Jurkat, Clone E6-1 (cell line): ENCODE measurements at places on chromosomes 4 and X.

GRCh38 chr4:74044677-74045076 lies 6.2 kb upstream of the CXCL3 start:
- no peak for DNase-seq

DNA sequence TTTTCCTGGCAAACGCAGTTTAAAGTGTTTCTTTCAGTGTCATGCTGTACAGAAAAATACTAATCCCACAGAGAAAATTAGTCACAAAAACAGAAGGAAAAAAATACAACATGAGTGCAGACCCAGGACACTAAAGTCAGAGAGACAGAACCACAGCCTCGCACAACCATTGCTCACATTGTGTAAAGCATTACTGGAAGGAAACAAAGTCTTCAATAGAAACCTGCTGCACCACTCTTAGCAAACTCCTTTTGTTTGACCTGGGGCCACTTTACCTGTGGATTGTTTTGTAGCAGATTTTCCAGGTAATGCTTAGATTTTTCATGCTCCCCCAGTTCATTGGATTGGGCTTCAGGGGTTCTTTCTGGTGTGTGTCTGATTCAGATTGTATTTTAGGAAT lies 131.8 kb upstream of the TMLHE start:
- DNase-seq = no peak

- no peak for DNase-seq
Measured at GRCh38 chr4:153489856-153490558, 23.8 kb downstream of the TMEM131L start.

- DNase-seq = no peak
Measured at GRCh38 chr4:113534711-113535110, 226.8 kb downstream of the CAMK2D start.

DNA sequence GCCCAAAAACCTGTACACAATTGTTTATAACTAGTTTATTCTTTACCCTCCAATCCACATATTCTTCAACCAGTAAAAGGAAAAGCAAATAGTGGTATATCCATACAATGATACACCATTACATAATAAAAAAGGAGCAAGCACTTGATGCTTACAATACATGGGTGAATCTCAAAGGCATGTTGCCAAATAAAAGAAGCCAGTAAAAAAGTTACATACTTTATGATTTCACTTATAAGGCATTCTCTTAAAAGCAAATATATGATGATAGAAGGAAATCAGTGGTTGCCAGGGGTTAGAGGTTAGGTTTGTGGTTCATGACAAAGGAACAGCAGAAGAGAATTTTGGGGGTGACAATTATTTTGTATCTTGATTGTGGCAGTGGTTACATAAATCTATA lies 896.1 kb upstream of the LCORL start:
- no peak for DNase-seq

- DNase-seq = no peak
Measured at GRCh38 chr4:109432696-109433095, 919 bp upstream of the SEC24B start.

DNA sequence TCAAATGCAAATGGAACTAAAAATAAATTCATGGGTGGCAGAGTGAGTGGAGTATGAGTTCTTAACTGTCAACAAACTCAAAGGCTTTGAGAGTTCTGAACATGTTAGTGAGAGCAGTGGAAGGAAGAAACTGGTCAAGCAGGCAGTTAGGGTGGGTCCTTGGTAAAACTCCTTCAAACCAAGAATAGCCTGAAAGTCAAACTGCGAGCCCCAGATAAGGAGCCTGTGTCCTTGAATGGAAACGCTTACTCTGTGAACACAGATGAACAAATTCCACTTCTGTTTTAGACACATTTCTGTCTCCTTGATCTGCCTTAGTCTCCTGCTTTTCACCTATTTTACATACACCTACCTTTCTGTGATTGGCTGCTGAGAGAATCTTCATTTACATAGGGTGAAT lies 129.4 kb upstream of the PCDH18 start:
- DNase-seq = no peak

GRCh38 chr4:18291256-18291655 lies 269.7 kb upstream of the LCORL start:
- no peak for DNase-seq

GRCh38 chr4:67746797-67747495 lies 7.2 kb downstream of the GNRHR start:
- DNase-seq = peak; percentile 35

- DNase-seq = no peak
Measured at GRCh38 chrX:17633546-17633945, 103.7 kb upstream of the SCML1 start.

DNA sequence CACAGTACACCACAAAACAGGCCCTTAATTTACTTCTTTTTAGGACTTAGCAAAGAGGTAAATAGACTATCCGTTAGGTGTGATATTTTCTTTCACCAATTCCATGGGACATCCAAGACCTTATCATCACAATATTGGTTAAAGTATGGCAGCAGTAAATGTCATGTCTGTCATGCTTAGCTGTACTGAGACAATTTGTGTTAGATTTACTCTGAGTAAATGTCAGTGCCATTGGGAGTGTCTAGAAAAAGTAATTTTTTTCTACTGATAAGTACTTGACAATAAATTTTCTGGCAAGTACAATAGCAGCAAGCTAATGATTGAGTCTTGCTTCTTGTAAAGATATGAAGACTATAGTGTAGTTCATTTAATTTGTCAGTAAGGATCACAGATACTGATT lies 756.1 kb downstream of the FAM133A start:
- DNase-seq = no peak

GRCh38 chr4:155559915-155560314 lies 106.7 kb upstream of the GUCY1A1 start:
- DNase-seq = no peak

- DNase-seq = no peak
Measured at GRCh38 chrX:29560065-29560464, 655.3 kb upstream of the MAGEB2 start.

GRCh38 chr4:107850438-107850837 lies 25.7 kb downstream of the SGMS2 start:
- DNase-seq = no peak

GRCh38 chr4:26058537-26058936 lies 144.5 kb downstream of the SMIM20 start:
- DNase-seq = no peak

- DNase-seq = no peak
Measured at GRCh38 chr4:159367781-159368080, 264.9 kb downstream of the RAPGEF2 start.

DNA sequence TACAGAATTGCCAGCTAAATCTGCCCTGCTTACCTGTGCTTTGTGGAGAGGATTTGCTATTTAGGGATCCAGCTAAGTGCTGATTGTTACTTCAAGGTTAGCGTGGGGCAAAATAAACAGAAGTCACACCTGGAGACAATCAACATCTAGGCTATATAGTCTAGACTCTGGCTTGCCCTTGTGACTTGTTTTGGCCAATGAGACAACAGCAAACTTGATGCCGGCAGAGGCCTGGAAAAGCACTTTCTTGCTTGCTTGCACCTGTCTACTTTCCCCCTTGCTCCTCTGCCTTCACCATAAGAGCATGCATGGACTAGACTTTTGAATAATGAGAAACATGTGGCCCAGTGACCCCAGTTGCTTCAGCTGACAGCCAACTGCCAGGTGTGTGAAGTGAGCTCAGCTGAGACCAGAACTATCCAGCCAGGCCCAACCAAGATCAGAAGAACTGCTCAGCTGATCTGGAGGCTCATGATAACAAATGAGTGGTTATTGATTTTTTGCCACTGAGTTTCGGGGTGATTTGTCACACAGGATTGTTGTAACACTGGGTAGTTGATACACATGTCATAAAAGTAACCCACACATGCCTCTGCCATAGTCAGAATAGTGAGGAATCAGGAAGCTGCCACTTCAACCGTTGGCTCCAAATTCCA lies 164.4 kb downstream of the RBMX2 start:
- DNase-seq = no peak

GRCh38 chr4:52107745-52108144 lies 56.6 kb downstream of the SPATA18 start:
- DNase-seq = no peak

- peak; percentile 39 for DNase-seq
Measured at GRCh38 chr4:65670331-65671031, at the start of gene EPHA5. Gene EPHA5, minus strand, starts transcription at chr4:65670489. Its CDS starts 747 bp downstream, at chr4:65669742.

- no peak for DNase-seq
Measured at GRCh38 chr4:75081561-75081960, 148.6 kb downstream of the PARM1 start.

- DNase-seq = no peak
Measured at GRCh38 chrX:72620550-72621145, 48.0 kb upstream of the HDAC8 start.

- DNase-seq = no peak
Measured at GRCh38 chr4:163762741-163763140, 268.3 kb downstream of the TMA16 start.

DNA sequence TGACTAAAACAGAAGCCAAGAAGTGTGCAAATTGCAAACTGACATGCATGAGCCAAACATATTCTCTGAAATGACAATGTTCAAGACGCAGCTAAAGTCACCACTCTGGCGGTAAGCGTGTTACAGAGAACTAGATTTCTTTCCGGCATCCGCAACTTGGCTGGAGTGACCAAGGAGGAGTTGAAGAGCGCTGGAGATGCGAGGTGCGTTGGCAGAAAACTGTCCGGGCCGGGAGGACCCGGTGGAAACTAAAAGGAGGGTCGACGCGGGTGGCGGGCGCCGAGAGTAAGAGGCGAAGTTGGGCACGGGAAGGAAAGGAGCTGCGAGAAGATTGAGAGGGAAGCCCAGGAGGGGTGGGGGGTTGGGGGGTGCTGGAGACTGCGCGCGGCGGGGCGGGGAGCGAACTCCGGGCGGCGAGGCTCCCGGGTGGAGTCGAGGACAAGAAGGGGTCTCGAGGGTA lies 807 bp downstream of the SEL1L3 start:
- DNase-seq = no peak

DNA sequence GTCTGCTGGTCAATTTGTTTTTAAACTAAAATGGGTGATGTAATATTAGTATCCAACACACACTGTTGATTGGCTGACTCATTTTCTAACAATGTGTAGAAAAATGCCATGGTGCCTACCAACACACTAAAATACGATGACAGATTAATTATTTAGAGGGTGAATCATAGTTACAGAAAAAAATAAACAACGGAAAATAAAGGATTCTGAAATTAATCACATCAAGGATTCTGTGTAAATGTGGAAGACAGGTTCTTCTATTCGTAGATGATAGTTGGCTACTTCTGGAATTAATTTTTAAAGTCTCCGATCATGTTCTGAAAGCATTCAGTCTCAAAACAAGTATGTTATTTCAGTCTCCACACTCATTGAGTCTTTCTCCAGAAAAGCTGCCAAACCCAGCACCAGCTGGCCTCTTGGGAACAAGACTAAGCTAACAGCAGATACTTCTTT lies 8.2 kb upstream of the IQCM start:
- no peak for DNase-seq

DNA sequence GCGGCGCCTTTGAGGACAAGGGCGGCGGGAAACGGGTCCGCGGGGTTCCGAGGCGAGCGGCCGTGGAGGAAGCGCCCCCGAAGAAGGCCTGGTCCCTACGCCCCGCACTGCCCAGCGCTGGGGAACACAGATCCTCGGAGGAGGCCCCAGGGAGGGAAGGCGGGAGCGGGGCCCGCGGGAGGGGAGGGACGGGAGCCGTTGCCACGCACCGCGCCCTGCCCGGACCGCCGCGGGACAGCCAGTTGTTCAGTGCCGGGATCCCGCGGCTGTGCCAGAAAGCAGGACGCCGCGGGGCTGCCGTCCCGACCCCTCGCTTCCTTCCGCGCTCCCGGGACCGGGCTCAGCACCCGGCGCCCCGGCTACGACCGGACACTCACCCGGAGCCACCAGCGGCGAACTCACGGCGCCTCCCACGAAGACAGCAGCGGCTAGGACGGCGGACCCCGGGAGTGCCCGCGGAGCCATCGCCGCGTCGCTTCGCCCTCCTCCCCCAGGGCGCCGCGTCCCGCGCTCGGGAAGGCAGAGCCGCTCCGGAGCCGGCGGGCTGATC lies 278 bp downstream of the RELL1 start:
- DNase-seq = no peak

DNA sequence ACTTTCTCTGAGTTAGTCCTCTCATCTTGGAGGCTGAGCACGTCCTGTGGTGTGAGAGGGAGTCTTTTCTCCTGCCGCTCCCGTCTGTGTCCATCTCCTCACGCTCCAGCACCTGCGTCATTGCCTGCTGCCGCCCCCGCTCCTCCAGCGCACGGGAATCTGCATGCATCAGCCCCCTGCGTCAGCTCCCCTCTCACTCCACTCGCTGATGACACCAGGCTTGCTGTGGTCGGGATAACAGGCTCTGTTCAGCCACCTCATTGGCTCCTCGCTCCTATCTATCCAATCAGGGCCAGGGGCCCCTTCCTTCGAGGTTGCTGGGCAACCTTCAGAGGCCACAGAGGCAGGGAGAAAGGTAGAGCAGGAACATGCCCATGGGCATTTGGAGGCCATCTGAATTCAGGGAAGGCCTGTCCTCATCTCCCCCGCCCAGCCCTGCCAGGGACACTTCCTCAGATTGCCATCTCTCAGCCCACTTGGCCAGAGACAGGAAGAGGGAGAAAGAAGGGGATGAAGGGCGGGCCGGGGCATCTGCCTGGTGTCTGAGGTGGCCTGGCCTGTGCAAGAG lies 9.3 kb downstream of the ZNF185 start:
- DNase-seq = no peak

DNA sequence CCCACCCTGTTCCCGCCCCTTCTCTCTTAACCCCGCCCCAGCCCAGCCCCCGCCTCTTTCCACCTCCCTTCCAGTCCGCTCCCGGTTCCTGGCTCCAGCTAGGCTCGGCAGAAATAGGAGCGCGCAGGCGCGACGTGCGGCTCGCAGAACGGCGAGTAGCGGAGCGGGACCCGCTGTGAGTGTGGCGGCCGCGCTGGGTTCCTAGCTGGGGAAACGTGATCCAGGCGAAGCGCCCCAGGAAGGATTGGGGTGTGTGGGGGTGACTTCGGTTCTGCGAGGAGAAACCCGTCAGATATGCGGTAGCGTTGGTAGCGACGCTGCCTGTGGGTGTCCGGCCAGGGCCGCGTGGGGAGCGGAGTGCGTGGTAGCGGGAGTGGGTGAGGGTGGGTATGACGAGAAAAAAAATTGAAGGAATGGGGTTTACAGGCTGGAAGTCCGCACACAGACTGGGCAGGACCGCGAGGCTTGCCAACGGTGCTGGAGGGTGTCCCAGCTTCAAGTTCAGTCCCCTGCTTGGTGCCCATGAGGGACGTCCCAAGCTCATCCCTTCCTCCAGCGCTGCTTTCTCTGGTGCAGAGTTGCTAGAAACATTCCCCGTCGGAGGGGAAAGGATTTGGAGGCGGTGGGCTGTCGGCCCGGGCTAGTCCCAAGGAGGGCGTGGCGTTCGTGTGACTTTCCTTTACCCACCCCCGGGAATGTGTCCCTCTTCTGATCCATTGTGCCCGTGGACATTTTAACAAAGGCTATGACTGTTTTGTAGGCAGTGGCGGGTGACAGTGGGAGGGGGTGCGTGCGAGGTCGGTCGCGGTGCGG lies at the start of gene PRRG1:
Gene PRRG1, plus strand, starts transcription at position 144 of the 813 bp plus-strand sequence. CDS start 56,886 bp downstream, outside the sequence.
- DNase-seq = no peak
